Fibroblast of lung (primary cell): ENCODE measurements at places on chromosomes 2 and 18.

- DNase-seq, result no peak
These were observed 153.1 kb upstream of the PKDCC start for GRCh38 chr2:41894563-41895333.

GRCh38 chr2:179247318-179248023 is 17.2 kb downstream of the SESTD1 start:
- DNase-seq, result no peak

GRCh38 chr18:1392865-1393734 is 488.4 kb downstream of the ADCYAP1 start:
- no peak for DNase-seq

DNA sequence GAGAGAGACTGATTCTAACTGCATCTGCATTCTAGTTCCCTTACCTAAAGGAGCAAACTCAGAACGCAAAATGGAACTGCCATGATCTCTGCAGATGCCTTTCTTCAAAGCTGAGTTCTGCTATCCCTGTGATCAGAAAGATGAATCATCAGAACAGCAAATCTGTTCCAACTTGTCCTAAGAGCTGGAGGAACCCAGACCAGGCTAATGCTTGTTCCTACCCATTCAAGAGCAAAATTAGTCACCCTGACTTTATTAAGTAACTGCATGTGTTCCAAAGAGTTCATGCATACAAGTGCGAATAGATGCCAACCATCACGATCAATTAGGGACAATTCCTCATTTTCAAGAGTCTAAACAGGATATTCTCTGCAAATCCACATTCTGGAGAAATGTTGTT is 46.5 kb downstream of the MBP start:
- peak; percentile 92 for DNase-seq

GRCh38 chr2:99861376-99861760 is 281.0 kb downstream of the AFF3 start:
- DNase-seq, result peak; percentile 89

- no peak for DNase-seq
These were observed 98.6 kb downstream of the BCL2L11 start for GRCh38 chr2:111219285-111219684.

DNA sequence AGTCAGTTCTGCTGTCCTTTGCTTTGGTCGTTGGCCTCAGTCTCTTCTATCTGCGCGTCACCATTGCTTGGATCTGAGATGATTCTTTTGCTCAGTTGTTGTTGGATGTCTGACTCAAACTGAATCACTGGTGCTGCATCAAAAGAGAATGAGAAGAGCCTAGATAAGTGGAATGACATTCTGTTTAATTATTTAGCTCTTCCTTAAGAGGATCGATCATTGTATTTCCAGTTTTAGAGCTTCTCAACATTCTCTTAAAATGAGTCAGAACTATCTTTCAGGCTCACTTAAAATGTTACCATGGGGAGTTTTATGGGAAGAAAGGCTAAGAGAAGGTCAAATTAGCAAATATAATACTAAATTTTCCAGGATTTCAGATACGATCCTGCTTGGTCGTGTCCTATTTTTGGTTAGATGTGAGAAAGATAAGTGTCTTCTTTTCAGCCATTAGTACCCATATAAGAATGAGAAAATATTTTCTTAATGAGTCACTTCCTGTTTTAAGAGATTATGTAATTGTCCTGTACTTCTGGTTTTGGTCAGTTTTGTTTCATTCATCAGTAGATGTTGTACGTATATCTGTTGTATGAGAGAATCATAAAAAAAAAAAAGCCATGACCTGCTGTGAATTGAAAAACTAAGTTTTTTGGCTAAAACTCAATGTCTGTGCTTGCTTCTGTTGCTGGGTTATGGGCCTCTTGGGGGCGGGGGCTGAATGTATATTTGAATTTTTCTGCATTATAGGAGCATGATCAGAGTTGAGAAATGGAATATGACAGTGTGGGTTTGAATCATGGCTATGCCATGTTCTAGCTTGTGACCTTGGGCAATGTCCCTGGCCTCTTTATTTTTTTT is 31.6 kb upstream of the CASP10 start:
- DNase-seq, result peak; percentile 67

DNA sequence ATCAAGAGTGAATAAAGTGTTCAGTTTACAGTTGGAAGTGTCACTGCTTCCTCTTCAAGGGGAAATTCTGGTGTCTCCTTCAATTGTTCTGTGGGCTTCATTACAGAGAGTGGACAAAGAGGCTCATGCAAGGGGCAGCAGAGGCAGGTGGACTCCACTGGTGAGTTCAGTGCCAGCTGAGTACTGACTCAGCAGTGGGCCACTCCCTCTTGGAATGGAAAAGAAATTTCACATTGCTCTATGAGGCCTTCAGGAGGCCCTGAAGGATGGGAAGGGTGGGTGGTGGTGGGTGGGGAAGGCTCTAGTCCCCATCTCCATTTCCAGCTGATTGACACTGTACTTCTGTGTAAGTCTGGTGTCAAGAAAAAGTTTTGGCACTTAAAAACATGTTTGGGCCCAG is 66.4 kb downstream of the PRELID3A start:
- DNase-seq, result no peak

GRCh38 chr18:79489899-79490625 is 94.3 kb downstream of the NFATC1 start:
- no peak for DNase-seq

DNA sequence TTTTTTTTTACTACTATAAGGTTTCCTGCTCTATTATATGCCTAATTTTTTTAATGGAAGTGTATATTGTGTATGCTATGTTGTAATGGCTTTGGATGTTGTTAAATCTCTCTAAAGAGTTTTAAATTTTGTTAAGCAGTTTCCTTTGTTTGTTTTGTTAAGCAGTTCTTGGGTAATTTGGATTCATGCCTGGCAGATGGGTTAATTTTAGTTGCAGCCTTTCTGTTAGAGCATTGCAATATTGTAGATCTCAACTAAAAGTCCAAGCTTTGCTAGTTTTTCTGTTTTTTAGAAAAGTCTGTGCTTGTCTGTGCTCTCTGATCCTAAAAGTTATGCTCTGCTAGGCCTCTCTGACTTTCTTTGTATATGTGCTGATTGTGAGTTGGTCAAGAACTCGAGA is 1229.0 kb upstream of the NRXN1 start:
- DNase-seq, result peak; percentile 91

DNA sequence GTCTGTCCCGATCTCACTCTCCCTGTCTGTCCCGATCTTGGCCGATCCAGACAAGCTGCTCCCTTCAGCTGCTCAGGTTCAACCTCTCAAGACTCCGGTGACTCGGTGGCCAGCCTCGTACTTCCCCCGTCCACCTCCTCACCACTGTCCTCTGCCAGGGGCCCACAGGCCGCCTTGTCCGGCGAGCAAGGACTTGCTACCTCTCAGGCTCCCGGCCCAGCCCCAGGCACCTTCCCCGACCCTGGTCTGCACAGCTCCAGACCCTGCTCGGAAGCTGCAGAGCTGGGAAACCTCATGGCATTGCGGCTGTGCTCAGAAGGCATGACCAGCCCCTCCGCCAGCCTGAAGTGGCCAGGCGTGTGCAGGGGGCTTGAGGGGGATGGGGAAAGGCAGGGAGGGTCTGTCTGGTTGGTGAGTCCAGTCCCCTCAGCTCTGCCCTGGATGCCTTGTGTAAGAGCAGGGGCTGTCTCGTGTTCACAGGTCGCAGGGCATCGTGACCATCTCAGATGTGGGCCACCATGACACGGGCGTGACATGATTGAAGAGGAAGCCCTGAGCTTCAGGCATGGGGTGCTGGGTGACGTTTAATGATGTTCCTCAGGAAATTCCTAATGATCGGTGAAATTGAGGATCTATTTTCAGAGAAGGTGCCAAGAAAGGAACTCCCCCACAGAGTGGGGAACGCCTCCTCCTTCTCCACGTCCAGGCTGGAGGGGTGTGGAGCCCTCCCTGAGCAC is 121.2 kb upstream of the CTDP1 start:
- DNase-seq, result no peak

DNA sequence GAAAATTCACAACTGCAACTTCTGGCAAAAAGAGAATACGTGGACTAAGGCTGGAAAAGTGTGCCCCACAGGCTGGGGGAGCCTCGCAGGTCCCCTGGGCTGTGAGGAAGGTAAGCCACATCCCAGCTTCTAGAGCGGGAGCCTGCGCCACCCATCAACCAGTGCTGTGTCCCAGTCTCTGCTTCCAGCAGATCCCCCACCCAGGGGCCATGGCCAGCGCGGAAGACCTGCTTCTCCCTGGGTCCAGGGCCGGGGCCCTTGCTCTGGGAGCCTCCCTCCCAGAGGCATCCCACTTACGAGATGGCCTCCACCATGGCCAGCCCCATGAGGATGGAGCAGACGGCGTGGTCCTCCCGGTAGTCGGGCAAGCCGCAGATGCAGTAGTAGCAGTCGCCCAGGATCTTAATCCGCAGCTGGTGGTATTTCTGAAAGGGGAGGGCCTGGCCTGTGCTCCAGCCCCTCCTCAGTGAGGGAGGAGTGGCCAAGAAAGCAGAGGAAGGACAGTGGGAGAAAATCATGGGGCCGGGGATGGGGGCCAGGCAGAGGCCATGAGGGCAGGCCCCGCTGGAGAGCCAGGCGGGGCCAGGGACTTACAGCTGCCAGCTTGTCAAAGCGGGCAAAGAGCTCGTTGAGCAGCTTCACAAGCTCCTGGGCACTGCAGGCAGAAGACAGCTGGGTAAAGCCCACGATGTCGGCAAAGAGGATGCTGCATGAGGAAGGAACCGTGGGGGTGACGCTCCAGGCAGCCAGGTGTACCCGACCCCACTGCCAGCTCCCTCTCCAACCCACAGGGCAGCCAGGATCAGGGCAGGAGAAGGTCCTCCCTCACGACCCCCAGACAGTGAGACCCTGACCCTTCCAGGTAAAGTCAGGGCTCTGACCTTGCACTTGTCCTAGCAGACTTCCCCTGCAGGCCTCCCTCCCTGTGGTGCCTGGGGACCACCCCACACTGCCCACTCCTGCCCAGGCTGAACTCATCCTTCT is 48.0 kb downstream of the CENPO start:
- no peak for DNase-seq

DNA sequence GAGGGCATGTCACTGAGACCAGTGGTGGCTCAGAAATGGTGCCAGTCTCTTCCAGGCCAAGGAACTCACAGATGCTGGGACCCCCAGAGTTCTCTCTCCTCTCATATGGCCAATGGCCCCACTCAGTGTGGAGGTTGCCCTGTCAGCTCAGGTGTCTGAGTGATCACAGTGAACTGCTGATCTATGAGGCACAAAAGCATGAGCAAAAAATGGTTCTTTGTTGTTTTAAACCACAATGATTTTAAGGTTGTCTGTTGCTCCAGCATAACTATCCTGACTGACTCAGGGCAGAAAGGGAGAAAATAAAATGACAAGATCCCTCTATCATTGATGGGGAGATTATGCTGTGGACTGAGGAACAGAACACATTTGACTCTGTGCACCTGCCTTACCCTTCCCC is 57.8 kb downstream of the FBLN7 start:
- DNase-seq, result no peak

DNA sequence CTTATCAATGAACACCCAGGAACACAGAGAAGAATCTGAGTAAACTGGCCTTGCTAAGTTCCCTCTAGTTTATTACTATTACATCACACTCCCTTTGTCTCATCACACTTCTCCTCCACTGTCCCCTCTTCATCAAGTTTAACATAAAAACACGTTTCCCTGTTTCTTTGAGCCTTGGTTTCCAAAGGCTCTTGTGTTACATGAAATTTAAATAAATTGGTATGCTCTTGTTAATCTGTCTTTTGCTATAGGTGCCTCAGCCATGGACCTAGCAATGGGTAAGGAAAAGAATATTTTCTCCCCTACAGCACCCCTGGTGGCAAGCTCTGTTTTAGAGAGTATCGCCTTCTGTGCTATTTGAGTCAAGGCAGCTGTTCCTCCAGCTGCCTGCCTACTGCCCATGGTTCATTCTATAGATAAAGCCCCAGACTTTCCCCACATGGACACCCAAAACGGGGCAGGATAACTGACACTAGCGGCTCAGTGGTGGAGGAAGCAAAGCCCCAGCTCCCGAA is 31.8 kb downstream of the TGIF1 start:
- DNase-seq, result peak; percentile 73

DNA sequence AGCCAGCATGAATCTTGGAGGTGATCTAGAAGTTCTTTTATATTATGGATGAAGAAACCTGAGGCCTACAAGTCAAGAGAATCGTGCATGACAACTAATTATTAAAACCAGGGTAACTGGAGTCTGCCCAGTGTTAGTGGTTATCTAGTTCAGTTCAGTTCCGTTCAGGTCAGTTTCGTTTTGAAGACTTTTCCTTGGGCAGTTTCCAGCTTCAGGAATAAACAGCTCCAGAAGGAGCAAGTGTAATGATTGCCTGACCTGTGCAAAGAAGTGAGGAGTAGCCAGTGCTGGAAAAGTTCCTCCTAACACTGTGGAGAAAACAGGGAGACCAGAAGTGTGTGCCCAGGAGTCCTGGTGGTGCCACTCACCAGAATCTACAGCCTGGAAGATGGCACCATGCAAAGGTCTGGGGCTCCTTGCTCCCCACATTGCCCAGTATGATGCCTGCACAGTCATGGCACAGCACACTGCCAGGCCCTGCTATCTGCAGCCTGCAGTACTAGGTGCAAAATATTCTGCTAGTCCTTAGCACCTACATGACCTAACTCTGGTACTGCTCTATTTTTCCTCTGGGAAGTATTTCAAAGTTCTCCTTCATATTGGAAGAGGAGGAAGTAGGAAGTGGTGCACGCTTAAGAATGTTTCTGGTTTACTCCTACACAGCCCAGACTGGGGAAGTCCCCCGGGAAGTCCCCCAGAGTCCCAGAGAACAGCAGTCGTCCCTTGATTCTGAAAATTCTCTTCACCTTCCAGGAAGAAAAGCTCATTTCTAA is 65.8 kb downstream of the SUMO1 start:
- no peak for DNase-seq

- no peak for DNase-seq
These were observed 13.1 kb upstream of the LRATD1 start for GRCh38 chr2:14619441-14619840.

- peak; percentile 50 for DNase-seq
These were observed 66.5 kb downstream of the DPP4 start for GRCh38 chr2:162007447-162008040.

DNA sequence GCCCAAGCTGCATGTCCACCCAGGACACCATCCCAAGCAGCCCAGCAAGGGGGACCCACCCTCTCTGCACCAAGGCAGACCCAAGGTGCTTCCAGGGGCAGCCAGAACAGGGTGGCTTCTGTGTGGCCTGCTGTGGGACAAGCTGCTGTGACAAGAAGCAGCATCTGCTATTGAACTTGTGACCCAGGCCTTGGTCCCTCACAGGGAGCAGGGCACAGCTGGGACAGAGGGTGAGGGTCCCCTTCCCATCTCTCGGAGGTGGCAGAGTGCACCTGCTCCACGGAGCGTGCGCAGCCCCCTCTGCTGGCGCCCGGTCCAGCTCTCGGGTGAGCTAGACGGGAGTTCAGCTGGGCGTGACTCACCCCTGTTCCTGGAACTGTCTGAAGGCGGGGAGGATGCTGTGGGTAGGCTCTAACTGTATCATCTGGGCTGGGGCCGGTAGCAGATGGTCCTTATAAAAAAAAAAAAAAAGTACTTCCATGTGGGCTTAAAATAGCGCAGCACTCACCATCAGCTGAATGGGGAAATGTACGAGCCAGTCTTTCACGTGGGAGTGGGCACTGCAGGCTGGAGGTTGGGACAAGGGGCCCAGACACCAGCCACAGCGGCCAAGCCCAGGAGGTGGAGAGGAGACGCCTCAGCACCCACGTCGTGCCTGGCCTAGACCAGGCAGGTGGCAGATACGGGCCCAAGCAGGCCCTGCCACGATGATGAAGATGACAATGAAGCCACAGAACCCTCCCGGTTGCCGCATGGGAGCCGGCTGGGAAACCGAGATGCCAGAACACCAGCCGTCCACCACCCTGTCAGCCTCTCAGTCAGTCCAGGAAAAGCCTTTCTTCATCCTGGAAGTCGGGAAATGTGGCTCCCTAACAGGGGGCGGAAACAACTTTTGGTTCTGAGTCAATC is 136.8 kb upstream of the ID2 start:
- DNase-seq, result peak; percentile 96
